Myocyte (in vitro differentiated cells): ENCODE measurements at places on chromosomes 2 and 18.

DNA sequence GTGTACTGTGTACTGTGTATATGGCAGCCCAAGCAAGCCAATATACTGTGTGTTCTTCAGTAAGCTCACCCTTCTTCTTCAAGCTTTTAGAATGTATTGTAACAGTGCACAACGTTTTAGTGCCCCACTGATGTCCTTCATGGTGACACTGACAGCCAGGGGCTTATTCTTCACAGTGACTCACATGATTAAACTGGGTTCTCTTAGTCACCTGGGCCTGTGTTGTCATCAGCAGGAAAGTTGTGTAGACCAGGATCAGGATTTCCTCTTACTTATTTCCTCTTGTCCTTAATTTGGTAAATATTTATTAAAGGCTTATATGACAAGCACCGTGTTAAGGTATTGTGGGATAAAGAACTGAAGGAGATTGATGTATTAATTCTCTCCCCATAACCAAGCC is 67.9 kb upstream of the THOC1 start:
- DNase-seq = no peak

DNA sequence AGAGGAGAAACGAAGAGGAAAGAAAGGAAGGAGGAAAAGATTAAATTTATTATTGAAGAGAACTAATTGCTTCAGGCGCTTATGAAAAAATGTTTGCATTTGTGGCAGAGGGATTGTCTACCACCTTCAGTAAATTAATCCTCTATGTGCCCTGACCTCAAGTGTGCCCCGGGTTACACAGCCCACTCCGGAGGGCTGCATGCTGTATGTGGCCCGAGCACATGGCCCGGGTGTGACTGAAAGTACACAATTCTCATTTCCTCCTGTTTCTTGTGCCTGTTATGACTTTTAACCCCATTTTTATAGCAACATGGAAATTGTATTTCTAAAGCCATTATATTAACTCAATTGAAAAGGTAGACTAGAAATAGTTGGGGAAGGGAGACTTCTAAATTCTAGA is 38.8 kb downstream of the ZEB2 start:
- no peak for DNase-seq

DNA sequence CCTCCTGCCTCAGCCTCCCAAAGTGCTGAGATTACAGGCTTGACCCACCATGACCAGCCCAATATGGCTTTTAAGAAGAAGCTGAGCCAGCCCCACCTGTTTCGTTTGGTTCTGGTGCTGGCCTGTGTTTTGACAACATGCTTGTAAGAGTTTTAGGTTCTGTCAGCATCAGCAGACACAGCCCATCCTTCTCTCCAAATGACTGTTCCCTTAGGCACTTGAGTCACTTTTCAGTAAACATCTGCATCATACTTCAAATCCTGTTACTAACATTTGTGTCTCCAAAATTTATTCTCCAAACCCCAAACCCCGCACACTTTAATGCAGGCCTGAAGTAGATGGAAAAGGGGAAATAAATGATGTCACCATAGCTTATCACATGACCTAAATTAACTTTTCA is 1118.5 kb downstream of the TSN start:
- no peak for DNase-seq

GRCh38 chr18:42261731-42262130 is 306.7 kb downstream of the PIK3C3 start:
- DNase-seq = no peak

- DNase-seq = no peak
These were observed 124.6 kb downstream of the NCK2 start for GRCh38 chr2:105869341-105869740.

- no peak for DNase-seq
These were observed 193.5 kb downstream of the MCFD2 start for GRCh38 chr2:46722142-46722541.

DNA sequence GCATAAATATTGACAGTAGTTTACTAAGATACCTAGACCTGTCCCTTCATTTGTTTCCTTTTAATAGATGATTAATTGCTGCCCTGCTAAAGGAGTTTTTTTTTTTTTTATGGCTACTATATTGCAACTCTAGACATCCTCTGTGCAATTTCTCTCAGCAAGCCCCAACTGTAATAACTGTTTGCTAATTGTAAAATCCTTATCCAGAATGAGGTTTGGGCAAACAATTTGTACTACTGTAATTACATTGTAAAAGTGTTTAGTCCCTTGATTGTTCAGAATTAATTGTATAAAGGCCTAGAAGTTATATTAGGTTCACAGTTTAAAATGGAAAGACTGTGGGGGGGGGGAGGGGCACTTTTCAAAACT is 3.7 kb upstream of the MEIS1 start:
- DNase-seq = no peak

DNA sequence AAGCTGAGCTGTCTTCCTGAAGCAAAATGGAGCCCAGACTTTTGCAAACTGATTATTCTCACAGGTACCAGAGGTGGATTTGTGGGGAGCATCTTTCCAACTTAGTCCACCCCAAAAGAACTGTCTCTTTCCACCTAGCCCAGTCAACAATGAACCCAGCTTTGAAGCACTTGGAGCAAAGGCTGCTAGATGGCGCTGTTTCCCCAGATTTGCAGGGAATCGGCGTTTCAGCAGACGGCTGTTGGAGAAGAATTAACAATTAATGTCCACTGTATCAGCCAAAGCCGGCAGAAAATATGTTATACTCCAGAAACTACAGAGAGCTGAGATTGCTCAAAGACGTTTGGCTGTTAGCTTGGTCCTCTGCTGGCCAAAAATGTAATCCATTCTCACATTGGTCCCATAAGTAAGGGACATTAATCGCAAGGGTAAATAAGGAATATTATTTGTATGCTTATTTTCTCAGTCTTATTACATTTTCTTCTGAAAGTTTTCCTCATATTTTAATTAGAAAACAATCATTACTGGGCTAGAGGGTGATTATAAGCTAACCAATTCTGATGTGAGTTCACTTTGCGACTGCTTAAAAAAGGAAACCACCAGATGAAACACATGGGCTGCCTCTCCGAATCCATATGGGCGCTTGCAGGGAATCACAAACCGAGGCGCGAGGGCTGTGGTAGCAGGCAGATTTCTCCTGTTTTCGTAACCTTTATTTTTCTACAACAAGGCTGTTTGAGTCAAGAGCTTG is 423.8 kb upstream of the MEX3C start:
- peak; percentile 4 for DNase-seq

- no peak for DNase-seq
These were observed 59.3 kb downstream of the KDM3A start for GRCh38 chr2:86500325-86501083.

- no peak for DNase-seq
These were observed 347.3 kb downstream of the ARHGAP15 start for GRCh38 chr2:143476336-143477087.
